NCI-H2081 (cell line): ENCODE measurements at places on chromosomes 3 and 15.

- peak; percentile 70 for DNase-seq
Observed at GRCh38 chr3:175057401-175057800, 198.3 kb downstream of the NAALADL2 start.

DNA sequence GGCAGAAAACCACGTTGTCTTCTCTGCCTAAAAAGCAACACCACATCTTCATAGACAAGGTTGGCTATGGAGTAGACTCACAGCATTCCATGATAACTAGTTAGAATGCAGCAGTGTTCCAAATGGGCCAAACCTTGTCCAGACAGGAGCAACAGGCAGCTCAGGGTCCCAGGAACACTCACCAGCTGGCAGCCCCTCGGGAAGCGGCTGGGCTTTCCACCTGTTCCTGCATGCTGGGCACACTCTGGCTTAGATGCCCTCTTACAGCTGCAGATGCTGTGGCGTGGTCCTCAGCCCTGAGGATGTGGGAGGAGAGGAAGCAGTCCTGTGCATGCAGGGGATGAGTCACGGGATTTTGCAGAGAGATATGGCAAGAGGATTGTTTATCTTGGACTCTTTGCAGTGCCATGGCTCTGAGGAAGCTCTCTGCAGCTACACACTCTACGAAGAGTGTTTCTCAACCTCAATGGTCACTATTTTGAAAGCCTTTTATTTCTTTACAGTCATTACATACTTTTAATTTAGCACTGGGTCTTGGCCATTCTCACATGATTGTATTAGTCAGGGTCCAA is 11.3 kb downstream of the NRROS start:
- DNase-seq, result no peak

GRCh38 chr3:161175506-161175905 is 45.6 kb upstream of the NMD3 start:
- DNase-seq, result peak; percentile 66

DNA sequence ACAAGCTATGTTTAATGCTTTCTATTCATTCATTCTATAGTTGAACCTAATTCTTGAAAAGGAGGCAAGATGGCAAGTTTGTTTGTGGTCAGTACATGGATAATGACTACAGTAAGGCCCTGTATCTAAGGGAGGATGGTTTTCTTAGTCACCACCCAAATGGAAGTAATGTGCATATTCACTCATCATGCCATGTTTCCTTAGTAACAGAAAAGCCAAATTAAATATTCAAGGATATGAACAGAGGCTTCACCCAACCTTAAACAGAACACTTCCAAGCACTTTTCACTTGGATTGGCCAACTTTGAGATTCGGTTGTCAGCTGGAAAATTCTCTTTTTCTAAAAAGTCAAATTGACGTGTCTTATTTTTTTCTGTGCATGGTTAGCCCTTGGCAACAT is 805.3 kb upstream of the LMCD1 start:
- no peak for DNase-seq

GRCh38 chr3:63240381-63240902 is 37.7 kb upstream of the SYNPR start:
- DNase-seq, result no peak

- peak; percentile 81 for DNase-seq
Observed at GRCh38 chr15:57432141-57432741, 55.9 kb downstream of the CGNL1 start.

GRCh38 chr15:41965441-41966413 is 6.6 kb downstream of the EHD4 start:
- no peak for DNase-seq

DNA sequence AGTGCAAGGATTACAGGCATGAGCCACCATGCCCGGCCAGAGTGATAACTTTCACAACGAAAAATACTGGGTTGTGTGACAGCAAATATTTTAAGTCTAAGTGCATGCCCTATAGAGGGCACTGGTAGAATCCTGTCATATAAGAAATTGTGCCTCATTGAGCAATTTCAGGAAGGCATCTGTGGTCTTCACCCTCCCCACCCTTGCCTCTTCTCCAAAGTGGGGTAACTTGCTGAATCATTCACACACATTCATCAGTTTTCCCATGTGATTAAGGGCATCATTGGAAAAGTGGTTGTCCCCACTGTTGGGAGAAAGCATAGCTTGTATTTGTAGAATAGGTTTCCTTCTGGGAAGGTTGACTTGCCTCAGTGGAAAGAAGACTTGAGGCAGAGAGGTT is 9.2 kb downstream of the MITF start:
- DNase-seq, result no peak

DNA sequence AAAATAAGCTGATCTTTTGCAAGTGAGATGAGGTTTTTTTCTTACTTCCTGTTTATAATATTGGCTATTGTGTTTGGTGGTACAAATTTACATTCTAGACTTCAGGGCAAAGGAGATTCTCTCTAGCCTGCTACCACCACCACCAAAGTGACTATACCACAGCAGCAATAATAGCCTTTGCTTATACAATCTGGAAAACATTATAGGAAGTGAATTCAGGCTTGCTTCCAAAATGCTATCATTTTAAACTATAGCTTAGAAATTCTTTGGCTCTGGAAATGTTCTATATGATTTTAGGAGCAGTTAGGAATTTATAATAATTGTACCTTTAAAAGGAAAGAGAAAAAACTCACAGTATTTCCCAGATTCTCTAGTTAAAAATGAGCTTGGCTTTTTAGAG is 94.4 kb downstream of the TFG start:
- DNase-seq, result no peak

DNA sequence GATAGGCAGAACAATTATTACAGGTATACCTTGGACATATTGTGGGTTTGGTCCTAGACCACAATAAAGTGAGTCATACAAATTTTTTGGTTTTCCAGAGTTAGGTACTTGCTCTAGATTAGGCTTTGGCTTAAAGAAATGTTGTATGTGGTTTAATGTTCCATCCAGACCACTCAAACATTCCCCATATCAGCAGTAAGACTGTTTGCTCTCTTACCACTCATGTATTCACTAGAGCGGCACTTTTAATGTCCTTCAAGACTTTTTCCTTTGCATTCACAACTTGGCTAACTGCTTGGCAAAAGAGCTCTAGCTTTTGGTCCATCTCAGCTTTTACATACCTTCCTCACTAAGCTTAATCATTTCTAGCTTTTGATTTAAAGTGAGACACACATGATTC is 250.5 kb upstream of the SETMAR start:
- DNase-seq, result no peak

DNA sequence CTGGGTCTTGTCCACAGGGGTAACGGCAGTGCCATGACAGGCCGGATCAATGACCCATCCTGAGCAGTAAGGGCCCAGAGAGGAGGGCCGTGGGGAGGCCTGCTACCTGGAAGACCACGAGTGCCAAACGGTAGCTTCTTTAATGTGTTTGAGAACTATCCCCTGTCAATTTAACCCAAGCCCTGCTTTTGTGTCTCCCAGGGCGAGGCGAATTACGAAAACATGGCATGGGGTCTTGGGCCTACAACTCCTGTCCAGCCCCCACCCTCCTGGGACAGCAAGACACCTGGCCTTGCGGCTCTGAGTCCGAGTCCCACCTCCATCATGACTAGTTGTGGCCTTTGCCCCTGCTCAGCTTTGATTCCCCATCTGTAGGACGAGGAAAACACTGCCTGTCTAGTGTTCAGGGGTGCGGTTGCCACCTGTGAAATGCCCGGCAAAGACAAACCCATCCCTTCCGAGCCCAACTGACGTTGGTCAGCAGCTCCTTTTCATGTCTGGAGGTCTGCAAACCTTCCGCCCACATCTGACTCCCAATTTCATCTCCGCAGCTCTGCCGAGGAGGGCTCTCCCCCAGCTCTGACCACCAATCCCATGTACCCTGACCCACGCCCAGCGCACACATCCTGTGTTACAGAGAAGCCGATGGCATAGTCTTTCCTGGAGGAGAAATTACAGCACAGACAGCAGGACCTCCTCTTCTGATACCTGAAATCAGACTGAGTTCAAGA is 28.9 kb upstream of the SNRPA1 start:
- DNase-seq, result no peak

- DNase-seq, result no peak
Observed at GRCh38 chr15:95739131-95739530, 591.4 kb upstream of the NR2F2 start.

DNA sequence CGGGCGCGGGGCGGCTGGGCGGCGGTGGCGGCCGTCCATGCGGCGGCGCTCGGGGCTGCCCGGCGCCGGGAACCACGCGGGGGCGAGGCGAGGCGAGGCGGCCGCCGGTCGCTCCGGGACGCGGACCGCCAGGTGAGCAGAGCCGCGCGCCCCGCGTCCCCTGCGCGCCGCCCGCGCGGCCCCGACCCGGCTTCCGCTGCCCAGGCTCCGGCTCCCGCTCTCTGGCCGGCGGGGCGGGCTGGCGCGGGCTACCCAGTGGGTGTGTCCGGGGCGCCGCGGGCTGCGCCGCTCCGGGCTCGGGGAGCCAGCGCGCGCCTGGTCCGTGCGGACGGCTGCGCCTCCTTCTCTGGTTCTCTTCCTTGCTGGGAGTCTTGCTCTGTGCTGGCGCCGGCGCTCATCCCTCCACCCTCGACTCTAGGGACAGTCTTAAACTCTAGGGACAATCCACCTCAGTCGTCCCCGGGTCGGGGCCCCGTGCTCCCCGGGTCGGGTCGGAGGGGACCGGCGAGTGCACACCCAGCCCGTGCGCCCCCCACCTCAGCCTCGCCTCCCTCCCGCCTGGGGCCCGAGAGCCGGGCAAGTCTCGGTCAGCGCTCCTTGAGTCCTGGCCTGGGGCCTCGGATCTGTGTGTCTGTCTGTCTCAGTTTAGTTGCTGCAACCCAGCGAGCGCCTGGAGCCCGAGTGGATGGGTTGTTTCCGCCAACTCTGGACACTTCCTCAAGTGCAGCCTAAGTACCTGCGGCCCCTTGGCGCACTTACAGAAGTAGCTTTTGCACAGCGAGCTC is 488 bp downstream of the THSD4 start:
- DNase-seq, result peak; percentile 46

DNA sequence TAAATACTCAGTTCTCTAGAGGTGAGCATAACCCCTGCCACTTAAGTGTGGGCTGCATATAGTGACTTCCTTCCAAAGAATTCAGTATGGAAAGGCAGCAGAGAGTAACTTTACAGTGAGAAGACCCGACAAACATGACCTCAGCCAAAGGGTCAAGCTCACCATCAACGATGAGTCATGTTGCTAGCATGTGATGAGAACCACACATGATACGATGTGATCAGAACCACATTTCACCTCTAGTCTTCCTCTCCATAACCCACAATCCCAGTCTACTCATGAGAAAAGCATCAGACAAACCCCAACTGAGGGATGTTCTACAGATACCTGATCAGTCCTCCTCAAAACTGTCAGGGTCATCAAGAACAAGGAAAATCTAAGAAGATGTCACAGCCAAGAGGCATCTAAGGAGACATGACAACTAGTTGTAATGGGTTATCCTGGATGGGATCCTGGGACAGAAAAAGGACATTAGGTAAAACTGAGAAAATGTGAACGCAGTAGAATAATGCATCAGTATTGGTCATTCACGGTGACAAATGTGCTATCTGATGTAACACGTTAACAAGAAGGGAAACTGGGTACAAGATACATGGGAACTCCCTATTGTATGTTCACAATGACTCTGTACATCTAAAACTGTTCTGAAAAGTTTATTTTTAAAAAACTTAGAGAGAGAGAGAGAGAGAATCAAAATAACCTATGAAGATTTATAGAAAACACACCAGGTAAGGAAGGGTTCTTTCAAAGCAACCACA is 28.3 kb downstream of the SEC61A1 start:
- DNase-seq, result no peak

DNA sequence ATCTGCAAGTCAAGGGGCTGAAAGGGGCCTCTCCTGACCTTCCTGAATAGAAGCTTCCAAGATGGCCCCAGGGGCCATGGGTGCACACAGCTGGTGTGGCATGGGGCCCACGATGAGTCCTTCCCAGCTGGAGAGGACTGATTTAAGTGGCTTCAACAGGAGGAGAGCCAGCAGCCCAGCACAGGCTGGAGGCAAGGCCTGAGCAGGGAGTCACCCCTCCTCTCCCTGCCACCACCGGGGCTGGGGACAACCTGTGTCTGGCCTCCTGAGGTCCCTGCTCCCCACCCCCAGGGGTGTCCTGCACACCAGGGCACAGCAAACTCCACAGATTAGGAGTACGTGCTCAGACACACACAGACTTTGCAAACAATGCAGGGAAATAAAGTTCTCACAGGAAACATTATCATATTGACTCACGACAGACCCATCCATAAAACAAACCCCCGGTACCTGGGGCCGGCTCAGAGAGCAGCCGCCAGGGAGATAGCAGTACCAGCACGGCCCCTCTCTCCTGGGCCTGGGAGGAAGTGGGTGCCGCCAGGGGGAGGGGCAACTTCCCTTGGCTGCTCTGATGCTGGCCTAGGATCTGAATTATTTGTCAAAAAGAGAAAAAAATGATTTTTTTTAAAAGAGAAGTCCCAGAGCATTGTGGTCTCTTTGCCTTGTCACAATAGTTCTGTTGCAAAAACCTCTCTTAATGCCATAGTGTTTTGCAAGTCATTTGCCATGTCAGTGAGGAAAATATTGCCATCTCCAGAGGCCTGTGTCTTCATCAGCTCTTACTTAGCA is 21.9 kb upstream of the TSEN2 start:
- no peak for DNase-seq
